ENCODE measurements at places on chromosomes 1 and 21. TPM values are rescaled to one million over a fixed set of nuclear protein-coding genes. Genes with fewer than 3 reads are reported as not detected.

GRCh38 chr21:36320421-36321324, 676 bp downstream of the MORC3 start:
- no peak for DNase-seq

ATP5IF1 gene
- 169 TPM for total RNA-seq

DNA sequence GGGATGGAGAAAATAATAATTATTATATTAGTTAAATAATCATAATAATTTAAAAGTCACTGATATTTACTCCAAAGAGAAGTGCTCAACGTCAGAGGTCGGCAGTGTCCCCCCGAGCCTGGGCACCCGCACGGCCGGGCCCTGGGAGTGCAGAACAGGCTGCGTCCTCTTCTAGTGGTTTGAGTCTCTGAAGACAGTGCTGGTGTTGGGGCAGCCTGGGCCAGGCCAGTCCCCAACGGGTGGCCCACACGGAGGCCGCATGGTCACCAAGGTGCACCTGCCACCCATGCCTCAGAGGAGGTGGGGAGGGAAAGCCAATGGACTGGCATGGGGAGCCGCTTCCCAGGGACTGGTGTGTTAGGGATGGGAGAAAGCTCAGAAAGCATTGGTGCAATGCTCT, 27.3 kb downstream of the WNT9A start:
- no peak for DNase-seq

GRCh38 chr1:2072109-2072806, 22.0 kb downstream of the PRKCZ start:
- DNase-seq = no peak

GRCh38 chr1:226627924-226628611, 79.5 kb downstream of the STUM start:
- no peak for DNase-seq

DNA sequence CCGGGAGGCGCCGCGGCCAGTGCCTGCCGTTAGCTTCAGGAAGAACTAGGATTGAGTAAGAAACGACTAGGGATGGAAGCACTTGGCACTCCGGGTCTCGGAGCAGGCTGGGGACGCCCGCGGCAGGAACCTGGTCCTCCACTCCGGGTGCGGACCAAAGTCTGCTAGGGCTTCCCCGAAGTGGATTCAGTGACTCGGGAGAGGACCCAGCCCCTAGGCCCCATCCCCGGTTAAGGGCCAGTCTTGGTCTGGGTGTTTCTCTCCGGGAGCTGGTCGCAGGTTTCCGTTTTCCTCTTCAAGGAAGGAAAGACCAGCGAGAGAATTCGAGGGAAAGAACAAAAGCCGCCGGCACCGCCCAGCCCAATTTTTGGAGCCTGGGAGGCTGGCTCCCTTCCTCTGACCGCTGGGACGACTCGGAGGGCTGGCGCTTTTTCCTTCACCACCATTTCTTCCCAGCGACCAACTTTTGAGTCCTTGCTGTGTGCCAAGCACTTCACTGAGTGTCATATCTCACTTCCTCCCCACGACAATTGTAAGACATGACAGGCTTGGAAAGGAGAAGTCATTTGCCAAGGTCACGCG, 16.8 kb upstream of the STMN1 start:
- peak; percentile 38 for DNase-seq

DNA sequence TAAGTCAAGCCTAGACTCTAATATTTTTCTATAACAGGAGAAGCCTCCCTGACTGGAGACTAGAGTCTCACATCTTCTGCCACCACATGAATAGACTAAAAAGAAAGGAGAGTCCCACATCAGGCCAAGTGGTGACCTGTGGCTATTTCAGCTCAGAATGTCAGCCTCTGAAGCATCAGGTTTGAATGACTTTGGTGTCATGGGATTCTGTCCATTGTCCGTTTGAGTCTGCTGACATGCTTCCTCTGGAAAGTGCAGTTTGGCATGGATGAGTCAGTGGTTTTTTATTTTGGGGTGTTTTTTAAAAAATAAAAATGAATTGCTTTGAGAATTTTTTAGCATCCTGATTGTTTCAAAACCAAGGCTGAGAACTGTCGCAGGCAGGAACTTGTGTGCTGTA, 19.5 kb downstream of the DYRK3 start:
- no peak for DNase-seq

PMF1 gene
- 42.2 TPM for total RNA-seq

GRCh38 chr1:198686069-198686728, 47.4 kb downstream of the PTPRC start:
- DNase-seq = peak; percentile 44

- no peak for DNase-seq
These were observed 57.8 kb upstream of the BCAR3 start for GRCh38 chr1:93739472-93739871.

URB2 gene
- 6.2 TPM for total RNA-seq

DNA sequence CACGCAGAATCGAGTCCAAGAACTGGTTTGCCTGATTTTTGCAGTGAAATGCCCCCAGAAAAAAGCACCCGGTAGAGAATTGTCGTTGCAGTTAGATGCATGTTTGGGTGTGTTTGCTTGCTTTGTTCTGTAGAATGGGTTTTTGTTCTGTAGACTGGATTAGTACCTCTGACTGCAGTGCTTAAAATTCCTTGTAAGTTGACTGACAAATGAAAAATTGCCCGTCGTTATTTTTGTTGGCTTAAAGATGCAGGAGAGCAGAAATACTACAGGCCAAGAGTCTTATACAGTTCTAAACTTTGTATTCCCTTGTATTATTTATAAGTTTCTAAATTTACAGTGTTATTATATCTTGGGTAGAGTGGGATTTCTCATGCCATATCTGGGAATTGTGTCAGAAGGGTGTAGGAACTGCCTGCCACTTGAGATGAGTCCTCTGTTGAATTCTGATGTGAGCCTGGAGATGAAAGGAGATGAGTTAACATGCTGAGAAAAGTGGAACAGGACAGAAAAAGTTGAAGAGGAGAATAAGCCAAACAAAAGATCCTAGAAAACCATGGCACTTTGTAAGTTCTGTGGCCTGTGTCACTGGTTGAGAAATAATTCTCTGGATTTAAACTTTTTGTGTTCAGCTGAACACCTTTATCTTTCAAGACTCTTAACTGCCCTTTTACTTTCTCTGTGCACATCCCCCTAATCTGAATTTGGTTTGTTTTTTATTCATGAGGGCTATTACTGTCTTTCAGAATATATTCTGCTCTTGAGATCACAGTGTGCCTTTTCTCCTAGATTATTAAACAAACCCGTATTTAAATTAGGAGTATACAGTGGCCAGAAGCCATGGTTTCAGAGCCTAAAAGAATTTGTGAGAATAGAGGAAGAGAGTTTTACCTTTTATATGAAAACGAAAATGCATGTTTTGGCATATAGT, 1.4 kb downstream of the DESI2 start:
- no peak for DNase-seq

DNA sequence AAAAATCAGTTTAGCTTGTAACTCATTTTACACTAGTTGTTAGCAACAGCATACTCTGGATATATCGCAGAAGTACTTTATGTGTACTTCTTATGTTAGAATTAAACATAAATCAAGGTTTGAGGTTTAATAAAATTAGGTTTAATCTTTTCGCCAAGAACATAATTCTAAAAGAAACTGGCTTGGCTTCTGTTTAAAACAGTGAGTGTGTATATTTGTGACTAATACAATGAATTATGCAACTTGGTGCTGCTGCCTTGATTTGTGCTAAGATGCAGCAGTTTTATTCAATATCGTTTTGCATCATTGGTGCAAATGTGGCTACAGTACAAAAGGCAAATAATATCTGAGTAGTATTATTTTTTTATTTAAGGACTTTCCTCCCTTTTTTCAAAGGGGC, 44.8 kb downstream of the USP25 start:
- DNase-seq = no peak

- no peak for DNase-seq
These were observed 738.4 kb downstream of the USP25 start for GRCh38 chr21:16468184-16468583.

DNA sequence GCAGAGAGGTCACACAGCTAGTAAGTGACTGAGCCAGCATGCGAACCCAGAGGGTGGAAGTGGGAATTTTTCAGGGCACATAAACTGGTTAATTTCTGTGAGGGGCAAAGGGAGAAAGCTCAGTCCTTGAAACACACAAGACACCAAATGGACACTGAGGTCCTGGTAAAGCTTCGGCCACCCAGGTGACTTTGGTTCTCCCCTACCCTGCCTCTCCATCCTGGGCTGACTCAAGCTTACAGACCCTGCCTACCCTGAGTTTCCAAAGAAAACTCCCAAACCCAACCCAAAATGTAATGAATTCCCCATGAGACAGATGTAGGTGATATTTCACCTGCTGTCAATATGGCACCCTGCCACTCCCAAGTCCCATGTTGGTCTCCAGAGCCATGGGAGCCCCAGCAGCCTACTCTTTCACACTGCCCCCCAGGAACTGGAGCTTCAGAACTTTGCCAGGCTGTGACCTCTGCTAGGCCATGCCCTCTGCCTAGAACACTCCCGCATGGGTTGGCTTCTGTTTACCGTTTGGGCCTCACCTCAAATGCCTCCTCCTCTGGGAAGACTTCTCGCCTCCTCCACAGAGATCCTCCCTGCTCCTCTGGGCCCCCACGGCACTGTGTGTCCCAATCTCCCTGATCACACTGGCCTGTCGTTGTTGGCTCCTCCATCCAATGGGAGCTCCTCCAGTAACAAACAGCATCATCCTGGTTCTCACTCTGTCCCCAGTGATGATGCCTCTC, 3.7 kb upstream of the LRP8 start:
- DNase-seq = no peak

DNA sequence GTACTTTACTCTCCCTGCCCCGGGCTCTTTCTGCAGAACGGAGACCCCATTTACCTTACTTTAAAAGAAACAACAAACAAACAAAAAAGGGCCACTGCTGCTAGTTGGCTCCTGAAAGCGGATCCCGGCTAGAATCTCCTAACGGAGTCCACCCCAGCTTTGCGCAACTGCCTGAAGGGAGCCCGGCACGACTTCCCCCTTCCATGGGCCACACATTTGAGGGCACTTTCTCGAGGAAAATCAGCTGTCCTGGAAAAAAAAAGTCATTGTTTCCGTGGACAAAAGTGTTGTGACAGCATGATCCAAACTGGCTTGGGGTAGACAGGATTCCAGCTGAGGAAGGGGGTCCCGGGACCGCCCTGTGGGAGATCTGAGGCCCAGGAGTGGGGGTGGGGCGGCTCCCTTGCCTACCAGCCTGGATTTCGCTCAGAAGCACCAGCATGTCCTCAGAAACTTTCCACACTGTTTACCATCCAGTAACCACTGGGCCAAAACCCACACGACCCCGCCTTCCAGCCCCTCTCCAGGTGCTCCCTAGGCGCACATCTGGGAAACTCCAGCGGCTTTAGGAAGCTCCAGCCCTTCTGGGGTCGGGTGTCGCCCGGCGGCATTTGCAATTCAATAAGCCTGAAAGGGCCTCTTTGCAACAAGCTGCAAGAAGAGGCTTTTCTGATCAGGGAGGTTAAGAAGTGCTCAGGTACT, 4.8 kb downstream of the RIPK4 start:
- DNase-seq = no peak

OLIG2 gene
- total RNA-seq = not detected

PODN gene
- not detected for total RNA-seq

GRCh38 chr1:182651339-182651724, 33.1 kb downstream of the RGS8 start:
- no peak for DNase-seq

- no peak for DNase-seq
These were observed 70.3 kb downstream of the URB2 start for GRCh38 chr1:229696385-229696784.

DNA sequence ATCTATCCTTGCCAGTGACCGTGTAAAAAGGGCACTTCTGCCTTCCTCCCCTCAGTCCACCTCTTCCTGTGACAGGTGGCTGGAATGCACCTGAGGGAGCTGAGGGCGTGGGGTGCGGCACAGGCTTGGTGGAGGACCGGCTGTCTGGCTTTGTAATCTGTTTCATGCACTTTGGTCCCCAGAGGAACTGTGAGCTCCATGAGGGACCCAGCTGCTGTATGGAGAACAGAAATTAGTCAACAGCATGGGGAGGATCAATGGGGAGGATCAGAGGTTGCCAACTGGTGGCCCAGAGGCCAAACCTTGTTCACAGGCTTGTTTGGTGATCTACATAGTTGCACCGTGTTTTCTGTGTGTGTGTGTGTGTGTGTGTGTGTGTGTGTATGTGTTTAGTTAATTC, 19.0 kb upstream of the LUZP1 start:
- DNase-seq = no peak

DNA sequence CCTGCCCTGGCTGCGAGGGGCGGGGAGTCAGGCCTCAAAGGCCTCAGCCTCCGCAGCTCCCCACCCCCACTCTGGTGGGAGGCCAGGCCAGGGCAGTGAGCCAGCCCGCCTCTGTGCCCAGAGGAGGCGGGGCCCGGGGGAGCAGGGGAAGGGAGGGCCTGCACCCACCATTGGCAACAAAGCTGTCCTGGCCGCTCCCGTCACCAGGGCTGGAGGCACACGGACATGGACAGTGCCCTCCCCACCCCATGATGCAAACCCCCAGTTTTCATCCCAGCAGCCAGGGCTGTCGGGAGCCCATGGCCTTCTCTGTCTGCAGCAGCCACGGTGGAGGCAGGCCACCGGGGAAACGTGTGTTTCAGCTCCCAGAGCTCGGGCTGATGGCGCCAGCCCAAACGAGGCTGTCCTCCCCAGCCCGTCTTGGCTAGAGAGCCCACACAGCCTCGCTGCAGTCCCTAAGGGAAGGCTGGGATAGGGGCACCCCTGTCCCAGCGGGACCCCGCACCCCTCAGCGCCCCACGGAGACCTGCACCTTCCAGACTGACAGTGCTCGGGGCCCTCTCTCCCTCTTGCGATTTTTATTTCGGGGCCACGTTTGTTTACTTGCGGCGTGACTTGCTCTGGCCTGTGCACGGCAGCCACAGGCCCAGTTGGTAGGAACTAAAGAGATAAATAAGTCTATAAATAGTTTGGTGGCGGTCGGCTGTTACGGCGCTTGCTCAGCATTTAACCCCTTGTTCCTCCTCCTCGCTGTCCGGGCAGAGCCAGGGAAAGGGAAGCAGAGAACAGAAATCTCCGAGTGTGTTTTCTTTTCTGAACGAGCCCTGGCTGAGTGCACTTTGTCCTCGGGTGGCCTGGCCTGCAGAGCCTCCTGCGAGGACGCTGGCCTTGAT, 101.8 kb downstream of the PRDM16 start:
- DNase-seq = no peak

GRCh38 chr1:105934806-105935205, 1121.7 kb upstream of the PRMT6 start:
- no peak for DNase-seq

GRCh38 chr1:82145656-82146055, 344.9 kb downstream of the ADGRL2 start:
- DNase-seq = no peak

DNA sequence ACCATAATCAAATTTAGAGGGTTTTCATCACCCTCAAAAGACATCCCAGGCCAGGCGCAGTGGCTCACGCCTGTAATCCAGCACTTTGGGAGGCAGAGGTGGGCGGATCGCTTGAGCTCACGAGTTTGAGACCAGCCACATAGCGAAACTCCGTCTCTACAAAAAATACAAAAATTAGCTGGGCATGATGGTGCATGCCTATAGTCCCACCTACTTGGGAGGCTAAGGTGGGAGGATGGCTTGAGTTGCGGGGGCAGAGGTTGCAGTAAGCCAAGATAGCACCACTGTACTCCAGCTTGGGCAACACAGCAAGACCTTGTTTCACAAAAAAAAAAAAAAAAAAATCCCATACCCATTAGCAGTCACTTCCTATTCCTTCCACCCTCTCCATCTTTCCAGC, 33.5 kb upstream of the BATF3 start:
- no peak for DNase-seq
